ENCODE measurements at places on chromosomes 11 and 22. TPM values are rescaled to one million over a fixed set of nuclear protein-coding genes. Genes with fewer than 3 reads are reported as not detected.

DNA sequence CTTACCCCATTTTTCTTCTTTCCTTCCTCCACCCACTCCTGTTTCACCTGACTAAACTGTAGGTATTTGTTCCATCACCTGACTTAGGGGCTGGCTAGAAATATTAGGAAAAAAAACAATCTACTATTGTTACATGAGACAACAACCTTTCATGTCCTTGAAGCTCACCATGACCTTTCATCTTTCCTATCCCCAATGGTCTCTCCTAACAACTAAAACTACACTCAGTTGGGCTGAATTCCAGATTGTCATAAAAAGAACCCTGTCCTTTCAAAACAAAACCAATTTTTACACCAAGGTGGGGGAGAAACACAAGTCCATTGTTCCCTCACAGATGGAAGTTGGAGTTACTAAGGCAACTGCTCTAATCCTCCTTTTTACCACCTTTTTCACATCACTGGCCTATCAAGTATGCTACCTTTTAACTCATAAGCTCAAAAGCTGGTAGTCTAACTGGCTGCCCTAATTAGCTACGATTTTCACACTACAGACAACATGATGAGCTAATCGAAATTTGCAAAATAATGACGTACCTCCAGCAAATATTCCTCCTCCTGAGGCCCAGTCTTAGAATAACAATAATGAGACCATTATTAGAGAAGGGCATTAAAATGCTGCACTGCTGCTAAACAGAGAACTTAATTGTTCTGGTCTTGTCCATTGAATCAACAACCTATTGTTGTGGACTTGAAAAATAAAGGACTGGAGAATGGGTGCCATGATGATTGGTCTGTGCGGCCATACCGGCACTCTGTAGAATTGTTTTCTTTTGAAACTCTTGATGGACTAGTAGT, 46.5 kb upstream of the SOX6 start:
- DNase-seq: no peak

- no peak for DNase-seq
These were observed 35.5 kb upstream of the NCAM1 start for GRCh38 chr11:112925516-112926310.

- DNase-seq: no peak
These were observed 37.8 kb upstream of the CELSR1 start for GRCh38 chr22:46574993-46575910.

DNA sequence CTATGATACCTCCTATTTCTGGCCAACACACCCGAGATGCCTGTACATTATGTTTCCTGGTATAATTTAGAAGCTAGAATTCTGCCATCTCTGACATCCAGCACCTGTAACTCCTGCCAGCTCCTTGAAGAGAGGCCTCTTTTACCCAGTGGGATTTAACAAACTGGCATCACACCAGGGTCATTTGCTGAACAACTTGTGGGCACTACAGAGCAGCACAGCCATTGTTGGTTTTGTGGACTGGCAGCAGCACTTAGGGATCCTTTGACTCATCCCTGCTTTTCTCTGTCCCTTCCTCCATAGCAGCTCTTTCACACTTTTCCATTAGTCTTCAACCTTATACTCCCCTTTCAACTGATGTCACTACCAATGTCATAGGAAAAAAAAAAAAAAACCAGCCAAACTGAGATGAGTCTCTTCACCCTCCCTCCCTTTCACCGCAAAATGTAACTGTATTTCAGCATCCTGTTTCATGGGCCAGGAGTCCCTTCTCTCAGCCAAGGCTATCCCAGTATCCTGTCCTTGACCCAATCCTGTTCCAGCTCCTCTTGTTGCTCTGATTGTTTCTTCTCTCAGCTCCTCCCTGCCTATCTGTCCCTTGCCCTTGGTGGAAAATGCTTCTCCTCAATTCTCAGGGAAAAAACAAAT, 68.7 kb downstream of the PPFIBP2 start:
- DNase-seq: no peak

GRCh38 chr11:7520011-7520942, 6.5 kb downstream of the PPFIBP2 start:
- no peak for DNase-seq

- DNase-seq: peak; percentile 19
These were observed 23.8 kb downstream of the MICAL2 start for GRCh38 chr11:12134236-12134585.

DNA sequence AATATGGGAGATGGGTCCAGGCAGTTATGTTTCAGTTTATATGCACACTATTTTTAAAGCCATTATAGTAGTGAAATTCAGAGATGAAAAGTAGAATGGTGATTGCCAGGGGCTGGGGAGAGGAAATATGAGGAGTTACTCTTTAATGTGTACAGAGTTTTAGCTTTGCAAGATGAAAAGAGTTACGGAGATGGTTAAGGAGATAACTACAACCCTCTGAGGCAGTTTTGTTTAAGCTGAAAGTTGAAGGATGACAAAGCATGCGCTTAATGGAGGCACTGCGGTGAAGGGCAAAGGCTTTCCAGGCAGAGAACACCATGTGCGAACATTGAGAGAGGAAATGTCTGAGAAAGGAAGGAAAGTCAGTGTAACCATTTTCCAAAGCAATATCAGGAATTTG, 18.2 kb upstream of the BMAL1 start:
- DNase-seq: no peak

DNA sequence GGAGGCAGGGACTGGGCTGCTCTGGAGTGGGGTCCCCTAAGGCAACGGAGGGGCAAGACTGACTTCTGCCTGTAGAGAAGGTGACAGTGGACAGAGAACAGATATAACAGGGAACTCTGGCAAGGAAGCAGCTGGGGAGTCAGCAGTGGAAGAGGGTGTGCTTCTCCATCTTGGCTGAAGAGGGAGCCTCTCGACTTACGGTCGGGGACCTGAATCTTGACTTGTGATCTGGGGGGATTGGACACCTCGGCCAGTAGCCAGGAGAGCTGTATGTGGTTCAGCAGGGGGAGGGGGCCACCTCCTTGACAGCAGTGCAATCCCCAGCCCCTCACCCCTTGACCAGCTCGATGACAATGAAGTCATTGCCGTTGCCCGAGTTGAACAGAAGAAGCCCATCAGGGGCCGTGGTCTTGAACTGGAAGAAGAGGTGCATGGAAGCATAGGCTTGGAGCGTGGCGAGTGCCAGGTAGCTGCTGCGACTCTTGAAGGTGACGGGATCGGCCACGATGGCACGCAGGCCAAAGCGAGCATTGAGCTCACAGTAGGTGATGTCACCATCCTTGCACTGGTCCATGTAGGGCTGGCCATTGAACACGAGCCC, 60.0 kb downstream of the SLC22A12 start:
- no peak for DNase-seq

GRCh38 chr11:67634366-67635230, 4.9 kb upstream of the NUDT8 start:
- no peak for DNase-seq

GRCh38 chr11:134576286-134576685, 164.2 kb upstream of the B3GAT1 start:
- DNase-seq: no peak

DNA sequence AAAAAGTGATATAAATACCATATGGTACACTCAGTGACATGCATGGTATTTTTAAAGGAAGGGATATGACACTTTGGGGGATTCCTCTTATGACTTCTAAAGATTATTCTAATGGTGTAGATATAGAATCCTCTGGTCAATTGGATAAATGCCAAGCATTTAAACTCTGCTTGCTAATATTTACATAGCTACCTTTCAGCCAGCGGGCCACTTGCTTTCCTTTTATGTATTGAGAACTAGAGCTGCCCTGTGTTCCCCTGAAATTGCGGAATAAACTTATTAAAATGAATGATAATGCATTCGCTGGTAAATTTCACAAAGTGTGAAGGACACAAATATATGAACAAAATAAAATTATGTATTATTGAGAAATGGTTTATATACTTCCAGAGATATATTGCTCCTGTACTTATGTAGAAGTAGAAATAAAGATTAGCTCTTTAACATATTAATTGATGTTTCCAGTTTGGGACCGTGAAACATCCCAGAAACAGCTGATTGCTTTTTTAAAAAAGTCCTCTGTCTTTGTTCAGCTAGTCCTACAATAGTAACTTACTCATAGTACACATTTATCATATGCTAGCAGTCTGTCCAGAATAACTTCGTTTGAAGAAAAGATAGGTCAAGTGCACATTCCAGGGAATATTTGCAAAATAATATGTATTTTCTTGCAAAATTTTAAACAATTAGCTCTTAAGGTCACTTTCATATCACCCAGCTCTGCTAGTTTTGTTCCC, 40.1 kb upstream of the CARD18 start:
- DNase-seq: no peak

GRCh38 chr22:41501209-41501608, 32.3 kb downstream of the ACO2 start:
- no peak for DNase-seq

- no peak for DNase-seq
These were observed 862 bp downstream of the GGA1 start for GRCh38 chr22:37609240-37610152.

- DNase-seq: peak; percentile 93
These were observed 11.4 kb upstream of the BRD1 start for GRCh38 chr22:49838771-49839717.

DNA sequence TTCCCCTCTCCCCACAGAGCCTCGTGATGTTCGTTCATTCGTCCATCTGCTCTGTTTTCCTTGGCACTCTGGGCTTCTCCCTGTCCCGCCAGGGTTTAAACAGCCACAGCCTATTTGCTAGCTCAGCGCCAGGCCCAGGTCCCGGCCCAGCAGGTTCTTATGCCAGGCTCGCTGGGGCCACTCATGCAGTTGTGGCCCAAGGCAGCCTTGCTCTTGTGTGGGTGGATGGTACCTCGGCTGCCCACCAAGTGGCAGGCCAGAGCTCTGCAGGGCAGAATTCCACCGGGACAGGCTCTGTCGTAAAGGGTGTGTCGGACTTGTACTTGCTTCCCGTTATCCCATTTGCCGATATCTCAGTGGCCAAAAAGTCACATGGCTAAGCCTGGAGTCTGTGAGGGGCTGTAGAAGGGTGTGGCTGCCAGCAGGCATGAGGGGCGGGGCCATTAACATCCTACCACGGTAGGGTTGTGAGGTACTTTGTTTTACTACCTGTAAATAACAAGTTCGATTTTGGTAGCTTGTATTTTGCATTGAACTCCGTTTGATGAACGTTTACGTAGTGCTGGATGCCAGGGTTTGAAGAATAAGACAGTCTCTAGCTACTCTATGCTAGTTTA, 7.9 kb downstream of the FAM118A start:
- no peak for DNase-seq

DNA sequence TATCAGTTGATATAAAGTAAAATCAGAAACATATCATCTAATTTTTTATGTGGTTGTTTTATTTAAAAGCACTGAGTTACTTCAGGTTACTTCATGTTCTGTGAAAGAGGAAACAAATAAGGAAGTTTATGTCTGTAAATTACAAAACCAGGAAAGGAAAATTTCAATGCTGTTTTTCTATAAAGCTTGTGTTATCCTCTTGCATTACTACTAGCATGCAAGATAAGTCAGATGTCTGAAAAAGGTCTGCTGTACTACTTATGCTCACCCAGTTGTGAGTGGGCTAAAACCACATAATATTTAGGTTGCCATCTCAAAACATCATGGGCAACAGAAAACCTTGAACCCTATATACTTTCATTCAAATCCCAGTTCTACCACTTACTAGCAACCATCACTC, 121.5 kb downstream of the ATG16L2 start:
- no peak for DNase-seq

- no peak for DNase-seq
These were observed 44.5 kb downstream of the SC5D start for GRCh38 chr11:121337078-121337477.

DNA sequence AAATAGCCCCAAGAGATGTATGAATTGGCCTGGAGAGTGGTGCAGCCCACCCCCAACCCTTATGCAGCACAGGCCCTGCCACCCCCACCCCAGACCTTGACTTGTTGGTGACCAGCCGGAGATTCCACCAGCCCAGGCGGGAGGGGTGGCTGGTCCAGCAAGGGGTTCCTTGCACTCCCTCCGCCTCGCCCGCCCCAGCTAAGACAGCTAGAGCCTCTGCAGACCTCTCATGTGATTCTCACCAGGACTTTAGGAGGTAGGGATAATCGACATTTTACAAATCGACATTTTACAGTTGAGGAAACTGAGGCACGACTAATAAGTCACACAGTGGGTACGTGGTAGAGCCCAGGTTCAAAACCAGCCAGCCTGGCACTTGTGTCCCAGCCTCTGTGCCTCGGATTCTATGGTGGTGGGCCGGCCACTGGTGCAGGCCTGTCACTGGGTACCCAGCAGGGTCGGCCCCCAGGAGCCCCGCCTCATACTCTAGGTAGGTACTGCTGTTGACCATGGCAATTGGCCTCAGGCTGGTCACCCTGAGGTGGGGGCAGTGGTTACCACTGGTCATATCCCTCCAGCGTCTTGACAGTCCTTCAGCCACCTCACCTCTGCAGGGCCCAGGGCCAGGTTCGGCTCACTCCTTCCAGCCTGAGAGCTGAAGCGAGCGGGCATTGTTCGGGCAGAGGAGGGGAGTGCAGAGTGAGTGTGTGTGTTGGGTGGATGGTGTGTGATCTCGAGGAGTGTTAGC, 35.0 kb upstream of the MYRF start:
- DNase-seq: no peak

GRCh38 chr11:27812341-27812740, 112.1 kb upstream of the BDNF start:
- no peak for DNase-seq

GRCh38 chr11:21411104-21411503, 741.7 kb downstream of the NELL1 start:
- no peak for DNase-seq

DNA sequence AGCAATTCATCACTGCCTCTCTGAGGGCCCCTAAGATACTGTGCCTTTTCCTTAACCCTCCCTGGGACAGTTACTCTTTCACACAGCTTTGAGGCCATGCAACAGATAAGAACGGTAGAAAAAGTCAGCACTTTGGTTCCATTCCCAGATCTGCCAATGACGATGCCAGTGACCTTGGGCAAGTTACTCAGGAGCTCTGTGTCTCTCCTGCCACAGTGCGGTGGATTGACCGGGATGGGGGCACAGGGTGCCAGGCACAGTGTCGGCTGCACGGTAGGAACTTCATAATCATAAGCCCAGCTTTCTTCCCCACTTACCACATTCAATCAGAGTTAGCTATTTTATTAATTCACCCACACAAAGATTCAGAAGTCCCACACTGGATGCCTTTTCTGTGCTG, 1041.8 kb downstream of the TBC1D22A start:
- no peak for DNase-seq

GRCh38 chr22:43159484-43160178, 8.3 kb downstream of the TSPO start:
- DNase-seq: no peak

- peak; percentile 22 for DNase-seq
These were observed 90.3 kb upstream of the MTMR2 start for GRCh38 chr11:96014217-96014616.

The SLC22A6 gene
- total RNA-seq: not detected

The NEFH gene
- total RNA-seq: 0.53 TPM

The TRIM49 gene
- not detected for total RNA-seq

The HSPB2 gene
- not detected for total RNA-seq

The TMEM135 gene
- total RNA-seq: 13.2 TPM

The SUSD2 gene
- total RNA-seq: 1.3 TPM

The AKIP1 gene
- 11.1 TPM for total RNA-seq

The FSHB gene
- not detected for total RNA-seq

The FGF4 gene
- not detected for total RNA-seq

The ADM2 gene
- 10.7 TPM for total RNA-seq

The EXPH5 gene
- 4.0 TPM for total RNA-seq
